ENCODE measurements at places on chromosomes 7 and 10.

- DNase-seq: no peak
These were observed 114.2 kb downstream of the EGFR start for GRCh38 chr7:55132890-55133551.

GRCh38 chr10:387593-387891 lies 252.3 kb downstream of the ZMYND11 start:
- DNase-seq: no peak

- DNase-seq: no peak
These were observed 32.3 kb upstream of the BHLHA15 start for GRCh38 chr7:98178762-98179490.

GRCh38 chr7:31310321-31310935 lies 30.1 kb downstream of the NEUROD6 start:
- DNase-seq: no peak

DNA sequence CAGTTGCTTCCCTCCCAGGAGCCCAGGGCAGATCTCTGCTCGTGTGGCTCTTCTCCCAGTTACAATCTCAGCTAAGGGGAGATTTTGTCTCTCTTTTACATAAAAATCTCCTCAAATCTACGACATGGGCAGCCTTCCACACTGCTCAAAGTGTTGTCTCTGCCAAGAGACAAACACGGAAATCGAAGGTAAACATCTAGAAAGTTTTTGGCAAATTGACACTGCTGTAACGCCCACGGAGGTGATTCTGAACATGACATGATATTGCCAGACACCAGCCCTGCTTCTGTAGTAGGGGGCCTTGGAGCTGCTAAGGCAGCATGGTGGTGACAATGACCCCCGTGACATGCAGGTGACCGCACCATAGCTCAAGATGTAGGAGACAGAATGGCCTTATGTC lies 128.3 kb downstream of the CCDC3 start:
- no peak for DNase-seq

DNA sequence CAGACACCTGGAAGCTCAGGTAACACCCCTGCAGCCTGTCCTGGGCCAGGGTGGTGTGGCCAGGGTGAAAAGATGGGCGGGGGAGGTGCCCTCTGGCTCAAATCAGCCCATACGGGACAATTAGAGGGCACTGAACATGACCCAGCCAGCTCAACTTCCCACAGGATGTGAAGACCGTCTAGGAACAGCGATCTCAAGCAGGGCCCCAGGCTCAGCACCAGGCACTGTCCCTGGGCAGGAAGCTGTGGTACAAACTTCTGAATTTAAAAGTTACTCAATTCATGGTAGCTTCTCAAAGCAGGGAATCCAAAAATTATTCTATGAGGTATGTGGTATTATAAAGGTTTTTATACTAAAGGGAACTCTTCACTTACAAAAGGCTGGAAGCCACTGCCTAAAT lies 5.1 kb upstream of the GRB10 start:
- DNase-seq: no peak

- DNase-seq: no peak
These were observed 7.8 kb downstream of the GPER1 start for GRCh38 chr7:1095621-1096155.

DNA sequence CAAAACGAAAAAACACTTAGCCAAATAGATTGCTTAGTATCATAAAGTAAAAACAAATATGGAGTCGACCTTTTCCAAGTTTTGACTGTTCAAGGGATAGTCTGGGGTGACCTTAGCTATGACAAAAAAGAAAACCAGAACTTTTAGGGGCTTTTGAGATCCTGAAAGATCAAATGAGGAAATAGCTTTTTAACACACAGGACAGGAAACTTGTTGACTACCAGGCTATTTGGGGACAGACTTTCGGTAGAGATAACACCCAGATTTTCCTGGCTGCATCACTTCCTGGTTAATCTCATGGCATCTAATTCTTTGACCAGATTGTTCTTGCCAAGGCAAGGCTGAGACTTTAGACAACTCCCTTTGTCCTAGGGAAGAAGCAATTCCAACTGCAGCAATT lies 34.5 kb upstream of the EGR2 start:
- peak; percentile 71 for DNase-seq

DNA sequence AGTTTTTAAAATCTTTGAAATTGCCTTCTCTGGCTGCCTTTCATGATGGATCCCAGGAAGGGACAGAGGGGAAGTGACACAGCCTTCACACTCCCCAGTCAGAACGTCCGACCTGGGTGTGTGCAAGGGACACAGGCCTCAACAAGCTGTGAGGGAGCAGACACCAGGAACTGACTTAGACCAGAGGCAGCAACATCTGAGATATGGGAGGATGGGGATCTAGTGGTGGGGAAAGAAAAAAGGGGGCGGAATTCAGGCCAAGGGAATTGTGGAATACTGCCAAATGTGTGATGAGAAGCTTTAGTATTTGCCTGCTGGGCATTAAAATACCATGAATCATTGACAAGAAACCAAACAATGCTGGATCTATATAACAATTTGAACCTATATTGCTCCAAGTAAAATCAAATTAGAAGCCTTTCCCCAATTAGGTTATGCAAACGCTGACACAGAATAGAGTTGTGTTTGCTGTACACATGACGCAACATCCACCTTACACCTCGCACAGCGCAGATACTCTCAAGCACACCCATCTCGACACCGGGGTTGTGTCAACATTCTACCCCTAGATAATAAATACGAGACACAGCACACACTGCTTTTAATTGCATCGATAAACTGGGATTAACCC lies 17.2 kb upstream of the MNX1 start:
- no peak for DNase-seq

GRCh38 chr7:66643395-66643794 lies 14.7 kb downstream of the KCTD7 start:
- no peak for DNase-seq

GRCh38 chr7:44247868-44248651 lies 47.3 kb downstream of the YKT6 start:
- no peak for DNase-seq

DNA sequence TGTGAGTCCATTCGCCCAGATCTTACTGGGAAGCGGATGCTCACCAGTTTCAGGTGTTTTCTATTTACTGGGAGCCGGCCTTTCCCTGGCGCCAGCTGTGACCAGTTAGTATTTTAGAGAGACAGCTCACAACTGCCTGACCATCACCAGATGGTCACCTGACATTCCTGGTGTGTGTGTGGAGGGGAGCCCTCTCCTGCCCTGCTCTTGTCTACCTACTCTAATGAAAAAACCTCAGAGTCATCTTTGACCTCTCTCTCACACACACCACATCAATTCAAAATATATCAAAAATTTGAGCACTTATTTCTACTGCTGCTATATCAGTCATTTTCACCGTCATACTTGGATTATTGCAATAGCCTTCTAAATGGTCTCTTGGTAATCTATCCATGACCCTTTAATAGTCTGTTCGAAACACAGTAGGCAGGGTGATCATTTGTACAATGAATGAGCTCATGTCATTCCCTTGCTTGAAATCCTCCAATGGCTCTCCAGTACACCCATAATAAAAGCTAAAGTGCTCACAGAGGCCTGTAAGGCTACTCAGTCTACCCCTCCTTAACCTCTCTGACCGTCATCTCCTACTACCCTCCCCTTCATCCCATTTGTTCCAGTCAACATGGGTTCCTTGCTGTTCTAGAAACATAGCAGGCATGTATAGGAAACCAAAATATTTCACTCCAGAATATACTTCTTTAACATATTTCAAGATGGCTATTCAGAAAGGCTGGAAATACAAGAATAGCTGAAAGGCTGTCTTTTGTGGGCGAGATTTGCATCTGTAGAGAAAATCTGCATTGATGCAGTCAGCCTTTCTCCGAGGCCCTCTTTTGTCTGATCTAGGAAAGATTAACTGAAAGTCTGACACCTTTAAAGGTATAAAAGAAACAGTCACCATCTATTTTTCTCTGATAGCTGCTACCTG lies 17.5 kb upstream of the NT5C3A start:
- DNase-seq: no peak

DNA sequence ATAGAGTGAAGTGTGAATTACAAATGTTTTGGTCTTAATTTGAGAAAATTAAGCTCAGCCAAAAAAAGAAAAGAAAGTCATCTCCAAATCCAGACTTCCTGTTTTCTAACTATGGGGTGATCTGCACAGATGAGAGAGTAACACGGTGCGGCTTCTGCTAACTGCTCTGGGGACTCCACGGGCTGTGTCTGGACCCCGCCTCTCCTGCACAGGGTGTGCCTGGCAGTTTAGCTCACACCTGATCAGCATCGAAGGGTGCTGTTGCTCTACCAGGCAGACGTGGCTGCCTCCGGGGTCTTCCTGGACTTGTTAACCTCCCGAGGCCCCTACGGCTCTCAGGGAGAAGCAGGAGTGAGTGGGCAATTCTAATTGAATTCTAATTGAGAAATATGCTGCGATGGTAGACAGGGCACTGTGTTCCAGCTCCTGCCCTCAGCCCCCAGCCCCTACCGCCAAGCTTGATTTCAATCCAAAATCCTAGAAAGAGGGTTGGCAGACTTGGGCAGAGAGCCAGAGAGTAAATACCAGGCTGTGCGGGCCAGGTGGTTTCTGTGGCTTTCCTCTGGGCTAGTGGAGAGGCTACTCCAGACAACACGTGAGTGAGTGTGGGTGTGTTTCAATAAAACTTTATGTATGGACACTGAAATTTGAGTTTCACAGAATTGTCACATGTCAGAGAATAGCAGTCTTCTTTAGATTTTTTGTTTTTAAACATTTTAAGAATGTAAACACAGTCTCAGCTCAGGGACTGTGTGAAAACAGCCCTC lies 13.4 kb downstream of the SHH start:
- no peak for DNase-seq

DNA sequence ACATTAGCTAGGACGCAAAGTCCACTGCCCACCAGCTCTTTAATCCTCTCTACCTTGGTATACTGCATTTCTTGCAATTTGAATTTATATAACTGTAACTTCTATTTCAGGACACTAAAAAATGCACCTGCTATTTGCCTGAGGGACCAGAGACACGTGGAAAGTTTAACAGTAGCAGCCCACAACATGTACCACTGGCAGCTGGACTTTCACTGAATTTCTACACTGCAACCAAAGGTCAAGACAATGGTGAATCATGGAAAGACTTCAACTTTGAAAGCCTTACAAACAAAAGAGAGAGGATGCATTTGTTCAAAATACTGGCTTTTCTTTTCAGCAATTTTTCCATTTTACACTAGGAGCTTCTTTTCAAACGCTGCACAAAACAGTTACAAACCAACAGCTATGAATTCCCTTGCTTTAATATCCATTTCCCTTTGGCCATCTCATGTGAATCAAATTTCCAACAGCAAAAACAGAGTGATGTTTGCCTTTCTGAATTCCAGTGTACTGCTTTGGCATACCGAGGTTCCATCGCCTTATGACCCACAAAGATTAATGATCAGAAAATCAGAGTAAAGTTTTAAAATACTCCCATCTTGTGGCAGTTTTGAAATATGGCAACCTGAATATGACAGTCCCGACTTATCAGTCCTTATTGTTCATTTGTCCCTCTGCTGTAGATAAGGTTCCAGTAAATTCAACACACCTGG lies 29.9 kb upstream of the HNRNPH3 start:
- peak; percentile 81 for DNase-seq

DNA sequence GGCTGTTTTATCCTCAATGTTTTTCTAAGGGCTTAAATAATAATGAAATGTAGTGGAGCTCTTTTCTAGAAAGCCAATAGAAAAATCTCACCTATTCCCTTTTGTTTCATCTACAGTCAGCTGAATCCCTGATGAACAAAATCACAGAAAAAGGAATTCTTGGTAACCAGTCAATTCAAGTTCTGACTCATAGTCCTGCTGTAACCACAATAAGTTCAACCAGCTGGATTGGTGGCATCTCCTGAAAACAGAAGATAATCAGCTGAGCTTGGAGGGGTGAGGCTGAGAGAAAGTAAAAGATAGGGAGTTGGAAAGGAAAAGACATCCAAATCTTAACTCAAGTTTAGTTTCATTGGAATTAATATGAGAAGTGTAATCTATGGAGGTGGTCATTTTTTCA lies 772.1 kb downstream of the CCSER2 start:
- no peak for DNase-seq

DNA sequence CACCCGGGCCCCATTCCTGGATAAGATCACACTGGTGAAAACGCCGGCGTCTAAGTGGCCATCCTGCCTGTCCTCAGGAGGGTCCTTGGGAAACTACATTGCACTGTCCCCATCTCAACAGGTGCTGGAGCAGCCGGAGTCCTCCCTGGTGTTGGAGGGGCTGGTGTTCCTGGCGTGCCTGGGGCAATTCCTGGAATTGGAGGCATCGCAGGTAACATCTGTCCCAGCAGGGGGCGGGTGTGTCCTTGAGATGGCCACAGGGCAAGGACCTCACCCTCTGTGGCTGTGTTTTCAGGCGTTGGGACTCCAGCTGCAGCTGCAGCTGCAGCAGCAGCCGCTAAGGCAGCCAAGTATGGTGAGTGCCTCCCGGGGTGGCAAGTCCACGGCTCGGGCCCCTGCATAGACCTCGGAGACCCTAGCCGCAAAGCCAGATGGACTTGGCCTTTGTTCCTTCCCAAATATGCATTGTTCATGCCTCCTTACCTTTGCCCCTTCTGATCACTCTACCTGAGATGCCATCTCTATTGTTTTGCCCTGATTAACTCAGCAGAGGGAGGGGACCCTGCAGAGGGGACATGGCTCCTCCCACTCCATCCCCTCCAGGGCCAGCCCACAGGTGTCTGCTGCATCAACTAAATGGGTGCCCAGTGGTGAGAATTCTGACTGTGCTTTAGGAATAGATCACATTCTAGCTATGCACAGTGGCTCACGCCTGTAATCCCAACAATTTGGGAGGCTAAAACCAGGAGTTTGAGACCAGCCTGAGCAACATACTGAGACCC lies 23.8 kb downstream of the ELN start:
- DNase-seq: no peak

- no peak for DNase-seq
These were observed 199.2 kb downstream of the PHF14 start for GRCh38 chr7:11172835-11173234.

GRCh38 chr10:43842072-43842471 lies 193.4 kb upstream of the ZNF32 start:
- DNase-seq: no peak

- DNase-seq: no peak
These were observed 213.6 kb downstream of the DIP2C start for GRCh38 chr10:475709-476454.

GRCh38 chr7:98297626-98298286 lies 16.3 kb downstream of the BRI3 start:
- no peak for DNase-seq

- DNase-seq: no peak
These were observed 8.0 kb upstream of the BEND7 start for GRCh38 chr10:13536674-13537366.

DNA sequence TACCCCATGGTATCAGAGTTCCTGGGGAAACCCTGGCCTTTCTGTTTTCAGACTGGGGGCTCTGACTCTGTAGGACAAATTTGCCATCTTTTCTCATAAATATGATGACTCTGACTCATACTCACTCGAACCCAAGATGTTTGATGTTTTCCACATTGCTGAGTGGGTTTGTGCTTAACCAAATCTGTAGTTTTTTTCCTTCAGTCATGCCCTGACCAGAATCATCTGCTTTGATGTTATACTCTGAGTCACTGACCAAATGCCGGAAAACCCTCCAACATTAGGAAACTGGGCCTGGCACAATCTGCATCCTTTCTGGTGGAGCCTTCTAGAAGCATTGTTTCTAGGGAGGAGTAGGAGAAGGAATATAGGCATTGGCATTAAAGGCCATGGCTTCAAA lies 118.7 kb downstream of the C10orf105 start:
- no peak for DNase-seq
